Stimulated activated CD4-positive, alpha-beta T cell treated with anti-CD3 and anti-CD28 coated beads, Interleukin-4, amount 100 ng/mL, for 24 hours (primary cell): ENCODE measurements at places on chromosomes 1 and 21.

DNA sequence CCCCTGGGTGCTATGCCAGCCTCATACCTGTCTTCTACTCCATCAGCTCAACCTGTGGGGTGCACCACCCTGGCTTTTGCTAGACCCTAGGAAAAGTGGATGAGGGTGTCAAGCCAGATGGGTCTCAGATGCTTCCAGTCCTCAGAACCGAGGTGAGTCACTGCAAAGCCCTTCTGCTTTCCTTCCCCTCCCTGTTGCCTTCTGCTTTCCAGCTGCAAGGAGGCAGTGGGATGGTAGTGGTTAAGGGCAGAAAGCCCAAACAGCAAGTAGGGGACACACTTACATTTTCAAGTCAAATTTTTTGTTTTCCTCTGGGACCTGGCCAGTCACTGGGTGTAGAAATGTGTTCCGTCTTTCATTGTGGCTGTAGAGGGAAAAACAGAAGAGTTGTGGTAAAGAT, 60.7 kb upstream of the GOLT1A start:
- DNase-seq = no peak

- no peak for DNase-seq
Measured at GRCh38 chr1:186443638-186444037, 17.3 kb downstream of the PDC start.

GRCh38 chr1:87575528-87575927, 246.8 kb downstream of the LMO4 start:
- no peak for DNase-seq

GRCh38 chr1:70827030-70827429, 220.6 kb downstream of the PTGER3 start:
- no peak for DNase-seq

- DNase-seq = peak; percentile 30
Measured at GRCh38 chr1:156618853-156619581, at the start of gene HAPLN2. Gene HAPLN2, plus strand, starts transcription at chr1:156619415. Its CDS starts 4,076 bp downstream, at chr1:156623491.

DNA sequence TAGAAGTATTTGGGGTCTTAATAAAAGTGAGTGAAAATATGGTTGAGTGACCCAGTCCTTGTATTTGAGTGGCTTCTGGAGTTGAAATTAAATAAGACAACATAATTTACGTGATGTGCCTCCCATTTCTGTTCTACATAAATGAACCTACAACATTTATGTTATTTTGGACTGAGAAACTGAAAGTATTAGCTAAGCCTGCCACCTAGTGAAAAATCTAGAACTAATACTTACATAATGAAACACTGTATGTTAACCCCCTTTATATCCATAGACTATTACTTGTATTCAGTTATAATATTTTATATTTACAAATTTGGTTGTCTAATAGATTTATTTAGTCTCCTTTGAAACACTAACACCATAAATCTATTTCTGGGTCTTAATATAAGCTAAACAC, 298.9 kb downstream of the KCNT2 start:
- no peak for DNase-seq

DNA sequence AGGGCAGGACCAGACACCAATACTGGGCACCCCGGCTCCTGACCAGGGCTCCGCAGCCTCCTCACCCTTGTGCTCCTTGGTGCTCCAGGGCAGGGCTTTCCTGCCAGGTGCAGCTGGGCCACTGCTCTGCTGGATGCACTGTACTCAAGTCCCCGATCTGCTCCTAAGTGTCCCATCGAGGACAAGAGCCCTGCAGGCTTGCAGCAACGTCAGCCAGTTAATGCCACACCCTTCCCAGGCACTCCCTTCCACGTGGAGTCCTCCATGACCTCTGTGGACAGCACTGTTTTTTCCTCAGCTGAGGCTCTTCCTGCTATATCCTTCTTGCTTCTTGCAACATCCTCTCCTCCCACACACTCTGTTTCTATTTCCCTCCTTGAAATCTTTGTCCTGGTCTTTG, 94.0 kb upstream of the NGF start:
- DNase-seq = no peak

DNA sequence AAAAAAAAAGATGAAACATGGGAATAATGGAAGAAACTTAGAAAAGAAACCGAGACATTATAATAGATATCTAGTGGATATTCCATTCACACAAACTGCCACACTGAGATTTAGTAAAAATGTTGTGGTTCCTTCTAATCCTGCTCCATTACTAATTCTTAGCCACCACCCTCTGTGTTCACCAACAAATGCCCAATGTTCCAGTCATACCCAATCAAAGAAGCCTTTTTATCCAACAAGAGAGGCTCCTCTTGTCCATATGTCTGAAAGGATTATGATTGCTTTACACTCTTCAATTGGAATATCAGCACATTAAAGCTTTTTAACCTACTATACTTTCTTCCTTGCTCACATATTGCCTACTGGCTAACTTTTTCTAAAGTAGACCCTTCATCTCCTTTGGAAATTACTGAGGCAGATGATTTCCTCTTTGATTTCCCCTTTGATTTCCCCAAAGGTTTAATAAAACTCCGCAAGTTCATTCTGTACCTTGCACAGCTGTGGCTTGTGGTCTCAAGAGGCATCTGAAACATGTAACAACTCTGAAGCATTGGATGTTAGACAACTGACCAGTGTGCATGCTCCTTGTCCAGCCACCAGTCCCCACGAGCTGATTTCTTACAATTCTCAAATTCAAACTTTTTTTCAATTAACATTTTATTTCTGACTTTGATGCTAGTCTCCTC, 305.6 kb upstream of the LYPLAL1 start:
- DNase-seq = no peak

DNA sequence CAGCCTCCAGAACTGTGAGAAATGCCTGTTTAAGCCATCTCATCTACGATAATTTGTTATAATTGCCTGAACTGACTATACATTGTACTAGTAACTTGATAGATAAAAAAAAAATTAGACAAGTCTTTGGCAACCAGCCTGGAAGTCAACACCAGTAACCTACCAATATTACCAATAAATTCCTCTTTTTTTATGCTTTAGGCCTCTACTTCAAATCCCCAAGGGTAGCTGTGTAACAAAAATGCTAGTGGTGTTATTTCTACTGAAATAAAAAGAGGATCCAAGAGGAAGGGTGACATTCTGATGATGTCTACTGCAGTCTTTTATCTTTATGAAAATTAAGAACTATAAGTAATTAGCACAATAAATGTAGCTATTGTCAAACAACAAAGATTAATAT, 151.7 kb upstream of the SAMSN1 start:
- no peak for DNase-seq

DNA sequence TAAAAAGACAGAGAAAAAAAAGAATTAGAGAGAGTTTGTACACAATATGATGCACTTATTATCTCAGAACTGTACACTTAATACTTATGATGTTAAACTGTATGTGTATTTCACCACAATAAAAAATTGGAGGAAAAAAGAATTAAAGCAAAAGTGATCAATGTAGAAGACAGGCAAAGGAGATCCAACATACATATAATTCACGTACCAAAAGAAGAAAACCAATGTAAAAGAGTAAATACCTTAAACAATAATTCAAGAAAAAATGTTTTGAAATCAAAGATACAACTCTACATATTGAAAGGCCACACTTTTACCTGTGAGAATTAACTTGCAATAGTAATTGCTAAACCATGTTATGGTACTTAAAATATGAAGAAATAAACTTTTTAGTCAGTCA, 9.8 kb upstream of the PGLYRP3 start:
- no peak for DNase-seq

- DNase-seq = no peak
Measured at GRCh38 chr1:234217316-234217840, 155.9 kb upstream of the COA6 start.

GRCh38 chr1:221839782-221840395, 98.0 kb upstream of the DUSP10 start:
- peak; percentile 87 for DNase-seq

DNA sequence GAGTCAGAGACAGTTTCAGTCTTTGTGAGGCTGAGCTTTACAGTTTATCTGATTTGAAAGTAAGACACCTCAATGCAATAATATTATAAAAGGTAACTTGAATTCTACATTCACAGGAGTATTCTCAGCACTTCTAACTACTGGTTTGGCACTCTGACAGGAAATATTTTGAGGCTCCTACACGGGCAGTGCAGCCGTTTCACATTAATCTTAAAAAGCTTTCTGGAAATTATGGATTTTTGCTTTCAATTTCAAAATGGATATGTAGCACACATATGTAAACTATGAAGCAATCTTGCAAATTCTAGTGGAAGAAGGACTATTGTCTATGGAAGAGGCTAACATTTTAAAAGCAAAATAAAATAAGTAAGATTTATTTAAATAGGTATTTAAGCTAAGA, 262.9 kb upstream of the SNX7 start:
- no peak for DNase-seq

GRCh38 chr1:162498496-162498810, 835 bp downstream of the UHMK1 start:
- no peak for DNase-seq

DNA sequence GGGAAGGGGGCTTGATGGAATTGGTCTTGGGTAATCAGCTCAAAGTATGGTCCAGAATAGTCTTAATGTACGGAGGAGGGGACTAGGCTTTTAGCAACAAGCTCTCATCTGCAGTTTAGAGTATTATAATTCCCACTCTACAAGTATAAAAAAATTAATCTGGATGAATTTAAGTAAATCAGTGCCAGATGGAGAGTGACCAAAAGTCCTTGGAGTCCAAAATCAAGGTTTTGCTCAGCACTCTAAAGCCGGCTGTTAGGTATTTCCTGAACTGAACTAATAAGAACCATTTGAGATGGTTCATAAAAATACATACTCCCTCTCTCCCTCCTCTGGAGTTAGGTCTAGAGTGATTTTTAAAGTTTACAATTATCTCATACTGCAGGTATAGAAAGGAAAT, 23.7 kb downstream of the GLUL start:
- DNase-seq = no peak

GRCh38 chr1:109167001-109167506, 46.7 kb upstream of the SARS1 start:
- DNase-seq = no peak

DNA sequence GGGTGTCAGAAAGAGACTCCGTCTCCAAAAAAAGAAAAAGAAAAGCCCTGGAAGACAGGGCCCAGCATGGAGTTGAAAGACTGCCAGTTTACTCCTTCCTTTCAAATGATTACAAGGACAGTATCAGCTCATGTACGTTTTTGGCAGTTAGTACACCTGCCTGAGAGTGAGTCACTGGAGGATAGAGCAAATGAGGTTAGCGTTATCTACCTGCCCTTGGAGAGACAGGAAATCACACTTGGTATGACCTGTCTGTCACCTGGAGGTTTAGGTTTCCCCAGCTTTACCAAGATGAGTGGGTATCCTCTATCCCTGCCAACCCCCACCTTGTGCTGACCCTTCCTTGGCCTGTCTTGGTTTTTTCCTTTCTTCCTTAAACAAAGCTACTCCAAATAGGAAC, 96.8 kb upstream of the BMP8A start:
- peak; percentile 25 for DNase-seq

GRCh38 chr1:223845037-223845809, 524 bp downstream of the TP53BP2 start:
- DNase-seq = peak; percentile 56

- DNase-seq = no peak
Measured at GRCh38 chr1:154574716-154575115, 7.1 kb downstream of the CHRNB2 start.

DNA sequence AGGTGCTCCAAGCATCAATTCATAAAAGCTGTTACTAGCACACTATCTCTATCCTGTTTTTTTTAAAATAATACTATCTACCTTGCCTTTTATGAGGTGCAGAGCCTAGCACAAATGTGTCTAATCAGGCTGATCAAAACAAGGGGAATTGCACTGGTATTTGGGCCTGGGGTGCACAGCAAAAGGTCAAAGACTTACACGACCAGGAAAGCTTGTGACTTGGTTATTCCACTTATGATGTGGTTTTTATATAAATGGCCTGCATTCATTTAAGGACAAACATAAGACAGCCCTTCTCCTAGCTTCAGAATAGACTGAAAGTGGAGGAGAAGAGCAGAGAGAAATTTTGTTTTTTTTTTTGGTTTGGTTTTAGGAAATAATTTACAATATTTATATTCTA, 98.4 kb upstream of the SGIP1 start:
- DNase-seq = no peak

DNA sequence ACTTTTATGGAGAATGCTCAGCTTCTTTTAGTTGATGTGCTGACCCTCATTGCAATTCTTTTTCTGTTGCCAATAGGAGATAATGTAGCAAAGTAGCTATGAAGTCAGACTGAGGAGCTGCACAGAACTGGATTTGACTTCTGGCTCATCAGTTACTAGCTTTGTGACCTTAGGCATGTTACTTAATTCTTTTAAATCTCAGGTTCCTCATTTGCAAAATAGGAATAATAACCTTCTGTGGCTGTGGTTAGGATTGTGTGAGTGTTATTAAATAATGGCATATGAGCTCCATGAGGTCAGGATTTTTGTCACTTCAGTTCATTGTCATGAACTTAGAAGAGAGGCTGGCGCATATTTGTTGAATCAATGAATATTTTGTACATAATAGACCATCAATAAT, 237.6 kb upstream of the SGIP1 start:
- no peak for DNase-seq

DNA sequence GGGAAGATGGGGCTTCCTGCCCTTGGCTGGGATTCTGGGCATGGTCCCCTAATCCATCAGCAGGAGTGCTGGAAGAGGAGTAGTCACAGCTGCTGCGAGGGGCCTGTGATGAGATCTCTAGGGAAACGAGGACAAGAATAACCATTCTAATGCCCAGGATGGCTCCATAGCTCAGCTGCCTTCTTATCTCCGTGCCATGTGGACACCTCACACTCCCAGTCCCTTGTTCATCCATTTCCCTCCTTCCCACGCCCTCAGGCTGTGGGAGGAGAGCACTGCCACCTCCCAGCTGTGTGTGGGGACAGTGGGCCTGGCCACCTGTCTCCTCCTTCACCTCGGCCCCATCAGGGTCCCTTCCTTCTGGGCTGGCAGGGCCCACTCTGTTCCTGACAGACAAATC, 16.1 kb upstream of the ETV3 start:
- DNase-seq = no peak

DNA sequence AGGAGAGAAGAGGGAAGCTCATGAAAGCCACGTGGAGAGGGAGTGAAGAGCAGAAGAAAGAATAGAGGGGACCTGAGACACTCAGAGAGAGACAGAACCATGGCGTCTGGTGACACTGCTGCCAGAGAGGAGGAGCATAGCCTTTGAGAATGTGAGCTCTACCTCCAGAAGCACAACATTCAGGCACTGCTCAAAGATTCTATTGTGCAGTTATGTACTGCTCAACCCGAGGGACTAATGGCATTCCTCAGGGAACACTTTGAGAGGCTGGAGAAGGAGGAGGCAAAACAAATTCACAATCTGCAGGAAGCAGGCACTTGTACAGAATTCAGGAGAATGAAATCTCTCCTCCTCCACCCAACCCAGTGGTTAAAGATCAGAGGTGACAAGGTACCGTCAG, 45.1 kb downstream of the BTBD8 start:
- DNase-seq = no peak

- DNase-seq = no peak
Measured at GRCh38 chr1:53419034-53419433, 40.2 kb upstream of the DMRTB1 start.
